ENCODE measurements at places on chromosomes 16 and 17. TPM values are rescaled to one million over a fixed set of nuclear protein-coding genes. Genes with fewer than 3 reads are reported as not detected.

ABCA6 gene
- 100 TPM for total RNA-seq

ABCA8 gene
- total RNA-seq: 45.5 TPM

BHLHA9 gene
- not detected for total RNA-seq

UNC13D gene
- total RNA-seq: 7.6 TPM

Data from pulmonary artery endothelial cell (primary cell).